ENCODE measurements at places on chromosomes 16 and 17.

GRCh38 chr17:66063686-66064085 lies 128.2 kb downstream of the CEP112 start:
- DNase-seq, result no peak

- no peak for DNase-seq
Observed at GRCh38 chr17:38509772-38510420, 81.6 kb downstream of the ARHGAP23 start.

- DNase-seq, result no peak
Observed at GRCh38 chr17:49170216-49170615, 37.6 kb downstream of the B4GALNT2 start.

DNA sequence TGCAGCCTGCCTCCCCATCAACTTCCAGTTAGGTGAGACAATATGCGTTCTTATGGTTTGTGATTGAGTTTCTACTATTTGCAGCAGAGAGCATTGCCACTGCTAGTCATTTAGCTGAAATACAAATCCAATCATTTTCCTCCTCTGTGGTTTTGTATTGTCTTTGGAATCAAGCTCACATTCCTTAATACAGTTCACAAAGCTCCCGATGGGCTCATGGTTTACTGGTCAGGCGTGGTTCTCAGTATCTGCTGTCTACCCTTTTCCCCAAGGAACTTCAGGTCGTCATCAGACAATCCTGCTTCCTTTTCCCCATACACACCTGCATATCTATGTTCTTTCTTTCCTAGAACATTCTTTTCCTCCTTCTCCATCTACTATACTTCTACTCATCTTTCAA lies 69.6 kb upstream of the GAS7 start:
- DNase-seq, result no peak

GRCh38 chr17:74807925-74808324 lies 31.8 kb upstream of the NAT9 start:
- no peak for DNase-seq

DNA sequence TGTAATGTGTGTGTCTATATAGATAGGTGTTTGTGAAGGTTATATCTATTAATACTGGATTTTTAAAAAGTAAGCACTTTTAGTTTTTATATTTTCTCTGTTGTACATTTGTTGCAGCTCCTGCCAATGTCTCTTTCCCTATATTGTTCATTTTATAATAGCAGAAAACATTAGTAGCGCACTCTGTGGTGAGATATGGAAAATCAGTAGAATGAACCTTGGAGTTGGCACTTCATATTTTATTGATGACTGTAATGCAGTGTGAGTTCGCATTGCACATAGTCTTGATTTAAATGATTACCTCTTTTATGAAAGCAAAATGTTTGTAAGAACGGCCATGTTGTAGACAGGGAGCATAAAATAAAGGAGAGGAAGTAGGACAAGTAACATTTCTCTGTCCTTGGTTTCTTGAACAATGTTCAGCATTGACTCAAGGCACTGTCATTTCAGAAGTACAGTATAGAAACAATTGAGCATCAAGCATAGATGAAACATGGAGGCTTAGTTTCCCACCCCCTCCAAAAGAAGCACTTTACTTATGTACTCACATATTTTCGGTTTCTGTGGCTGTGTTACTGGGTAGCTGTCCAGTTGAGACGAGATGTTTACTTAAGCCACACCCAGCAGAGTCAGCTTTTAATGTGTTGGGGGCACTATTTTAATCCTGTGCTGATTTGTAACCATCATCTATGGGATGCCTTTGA lies 74.0 kb downstream of the TANC2 start:
- peak; percentile 31 for DNase-seq

- DNase-seq, result no peak
Observed at GRCh38 chr17:82909322-82909904, 69.6 kb upstream of the ZNF750 start.

DNA sequence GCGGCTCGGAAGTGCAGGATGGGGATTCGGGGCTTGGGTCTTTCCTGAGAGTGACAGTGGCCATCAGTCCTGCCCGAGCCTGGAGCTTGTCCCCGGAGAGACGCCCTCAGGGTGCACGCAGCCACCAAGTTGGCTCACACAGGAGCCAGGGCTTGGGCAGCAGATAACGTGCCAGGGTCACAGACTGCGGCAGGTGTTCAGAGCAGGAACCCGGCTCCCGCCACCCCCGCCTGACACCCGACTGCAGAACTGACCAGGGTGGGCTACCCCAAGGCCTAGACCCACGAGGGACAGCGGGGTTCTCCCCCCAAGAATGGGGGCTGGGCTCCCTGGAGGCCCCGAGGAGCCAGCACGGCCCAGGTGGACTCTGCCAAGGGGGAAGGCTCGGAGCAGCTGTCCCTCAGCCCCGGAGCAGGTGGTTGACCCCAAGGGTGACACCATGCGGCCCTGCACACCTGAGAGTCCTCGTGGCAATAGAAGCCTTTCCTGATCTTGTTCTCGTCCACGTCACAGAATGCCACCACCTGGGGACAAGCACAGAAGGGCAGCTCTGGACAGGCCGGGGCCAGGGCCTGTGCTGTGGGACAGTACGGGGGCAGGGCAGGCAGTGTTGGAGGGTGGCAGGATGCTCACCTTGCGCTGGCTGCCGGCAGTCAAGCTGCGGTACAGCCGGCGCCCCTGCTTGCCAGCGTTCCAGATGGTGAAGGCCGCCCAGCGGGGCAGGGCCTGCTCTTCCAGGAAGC lies 117.1 kb upstream of the ZNF750 start:
- DNase-seq, result no peak

DNA sequence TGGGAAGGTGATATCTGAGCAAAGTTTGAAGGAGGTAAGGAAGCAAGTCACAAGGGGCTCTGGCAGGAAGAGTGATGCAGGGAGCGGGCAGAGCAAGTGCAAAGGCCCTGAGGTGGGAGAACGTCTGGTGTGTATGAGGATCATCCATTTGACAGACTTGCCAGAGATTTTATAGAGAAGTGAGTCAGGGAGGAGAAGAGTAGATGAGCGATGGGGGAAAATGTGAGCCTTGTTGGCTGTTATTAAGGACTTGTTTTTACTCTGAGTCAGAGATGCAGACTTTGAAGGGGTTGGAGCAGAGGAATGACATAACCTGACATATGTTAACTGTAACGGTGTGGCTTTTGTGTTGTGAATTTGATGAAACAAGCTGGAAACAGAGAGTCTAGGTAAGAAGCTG lies 3.5 kb upstream of the CLEC10A start:
- DNase-seq, result no peak

Data from GM12865 (cell line).